ENCODE measurements at places on chromosomes 12 and 14.

- H3K36me3 ChIP-seq: no peaks in the 10 kb centered on the region
- no peak for DNase-seq
- H3K27me3 ChIP-seq: no peaks in the 10 kb centered on the region
- H3K4me1 ChIP-seq: peaks cover 5% of the 10 kb centered on the region
These were observed 11.3 kb downstream of the CMKLR1 start for GRCh38 chr12:108327621-108328344.

GRCh38 chr12:122413516-122414404 is 8.7 kb downstream of the CLIP1 start:
- H3K36me3 ChIP-seq: peaks cover 15% of the 10 kb centered on the region
- H3K27me3 ChIP-seq: no peaks in the 10 kb centered on the region
- no peak overlapping the region for H3K27ac ChIP-seq
- DNase-seq: no peak

GRCh38 chr14:22314183-22314820 is 274.7 kb downstream of the DAD1 start:
- peak; percentile 81 for DNase-seq
- H3K27ac ChIP-seq: no peak overlapping the region
- H3K4me1 ChIP-seq: no peaks in the 10 kb centered on the region
- H3K4me3 ChIP-seq: no peak overlapping the region
- H3K36me3 ChIP-seq: no peaks in the 10 kb centered on the region
- H3K27me3 ChIP-seq: no peaks in the 10 kb centered on the region

GRCh38 chr14:61462566-61463193 is 141.3 kb downstream of the PRKCH start:
- peaks cover 25% of the 10 kb centered on the region for H3K36me3 ChIP-seq
- peaks cover 19% of the 10 kb centered on the region for H3K4me1 ChIP-seq
- DNase-seq: no peak
- H3K4me3 ChIP-seq: no peak overlapping the region

- peak; percentile 57 for DNase-seq
- H3K36me3 ChIP-seq: no peaks in the 10 kb centered on the region
- no peaks in the 10 kb centered on the region for H3K4me1 ChIP-seq
These were observed 527.3 kb upstream of the CCDC196 start for GRCh38 chr14:65958664-65959562.

GRCh38 chr12:63220921-63221320 is 69.9 kb upstream of the AVPR1A start:
- H3K36me3 ChIP-seq: no peaks in the 10 kb centered on the region
- no peak overlapping the region for H3K4me3 ChIP-seq
- DNase-seq: no peak
- no peaks in the 10 kb centered on the region for H3K4me1 ChIP-seq

DNA sequence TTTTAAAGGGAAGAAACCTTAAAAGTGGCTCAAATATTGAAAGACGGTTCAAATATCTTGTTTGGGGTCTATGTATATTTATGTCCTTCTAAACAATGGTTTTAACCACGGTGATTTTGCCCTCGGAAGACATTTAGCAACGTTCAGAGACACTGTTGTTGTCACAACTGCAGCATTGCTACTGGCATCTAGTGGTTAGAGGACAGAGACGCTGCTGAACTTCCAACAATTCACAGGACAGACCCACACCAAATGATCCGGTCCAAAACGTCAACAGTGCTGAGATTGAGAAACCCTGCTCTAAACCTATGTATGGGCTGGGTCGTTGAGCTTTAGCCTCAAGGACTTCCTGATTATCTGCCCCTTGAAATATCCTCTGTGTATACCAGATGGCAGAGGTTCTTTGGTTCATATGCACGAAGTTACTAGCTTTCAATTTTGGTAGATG is 1.7 kb downstream of the ANGEL1 start:
- H3K4me3 ChIP-seq: no peak overlapping the region

- DNase-seq: no peak
- no peaks in the 10 kb centered on the region for H3K36me3 ChIP-seq
- no peak overlapping the region for H3K27ac ChIP-seq
- no peaks in the 10 kb centered on the region for H3K27me3 ChIP-seq
- no peaks in the 10 kb centered on the region for H3K4me1 ChIP-seq
These were observed 47.5 kb downstream of the PRMT8 start for GRCh38 chr12:3538466-3539030.

DNA sequence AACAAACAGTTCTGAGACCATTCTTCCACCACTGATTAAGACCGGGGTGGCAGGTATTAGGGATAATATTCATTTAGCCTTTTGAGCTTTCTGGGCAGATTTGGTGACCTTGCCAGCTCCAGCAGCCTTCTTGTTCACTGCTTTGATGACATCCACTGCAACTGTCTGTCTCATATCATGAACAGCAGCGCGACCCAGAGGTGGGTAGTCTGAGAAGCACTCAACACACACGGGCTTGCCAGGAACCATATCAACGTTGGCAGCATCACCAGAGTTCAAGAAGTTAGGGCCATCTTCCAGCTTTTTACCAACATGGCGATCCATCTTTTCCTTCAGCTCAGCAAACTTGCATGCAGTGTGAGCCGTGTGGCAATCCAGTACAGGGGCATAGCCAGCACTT is 16.9 kb downstream of the AEBP2 start:
- no peak for DNase-seq
- H3K4me3 ChIP-seq: no peak overlapping the region
- no peak overlapping the region for H3K27ac ChIP-seq
- peaks cover 4% of the 10 kb centered on the region for H3K36me3 ChIP-seq
- H3K4me1 ChIP-seq: no peaks in the 10 kb centered on the region
- H3K27me3 ChIP-seq: no peaks in the 10 kb centered on the region

- H3K36me3 ChIP-seq: peaks cover 27% of the 10 kb centered on the region
- no peaks in the 10 kb centered on the region for H3K27me3 ChIP-seq
- H3K27ac ChIP-seq: no peak overlapping the region
- no peaks in the 10 kb centered on the region for H3K4me1 ChIP-seq
- no peak overlapping the region for H3K4me3 ChIP-seq
- no peak for DNase-seq
These were observed 69.0 kb upstream of the GPHB5 start for GRCh38 chr14:63387711-63388110.

DNA sequence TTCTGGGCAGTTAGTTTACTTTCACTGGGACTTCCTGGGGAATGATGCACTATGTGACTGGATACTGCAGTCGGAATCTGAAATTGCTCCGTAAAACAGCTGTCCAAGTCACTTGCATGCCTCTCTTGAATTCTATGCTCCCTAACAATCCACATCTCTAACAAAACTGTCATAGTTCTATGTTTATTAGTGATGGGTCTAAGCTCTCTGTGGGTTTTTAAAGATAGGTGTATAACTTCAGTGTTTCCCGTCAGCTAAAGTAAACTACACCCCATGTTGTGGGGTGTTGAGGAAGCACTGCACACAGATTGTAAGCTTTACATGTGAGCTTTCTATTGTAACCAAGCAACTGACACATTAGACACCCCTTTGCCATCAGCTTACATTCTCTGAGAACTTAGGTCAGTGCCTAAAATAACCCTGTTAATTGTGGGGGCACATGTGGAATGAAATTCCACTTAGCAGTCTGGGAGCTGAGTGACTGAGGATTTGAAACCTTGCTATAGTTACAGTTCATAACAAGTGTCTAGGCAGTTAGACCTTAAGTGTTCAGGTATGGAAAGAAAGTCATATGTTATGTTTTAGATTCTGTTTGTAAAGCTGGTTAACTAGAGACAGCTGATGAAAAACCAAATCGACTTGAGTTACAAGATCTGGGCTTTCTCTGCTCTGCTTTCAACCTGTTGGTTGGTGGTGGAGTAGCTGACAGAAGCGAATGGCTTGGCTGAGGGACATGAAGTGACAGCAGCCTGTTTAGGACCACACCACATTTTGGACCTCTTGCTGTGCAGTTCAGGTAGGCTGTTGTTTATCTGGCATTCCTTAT is 165.7 kb downstream of the AKAP6 start:
- no peaks in the 10 kb centered on the region for H3K4me1 ChIP-seq
- DNase-seq: no peak
- no peaks in the 10 kb centered on the region for H3K36me3 ChIP-seq
- no peaks in the 10 kb centered on the region for H3K27me3 ChIP-seq
- no peak overlapping the region for H3K27ac ChIP-seq

GRCh38 chr12:105960319-105961083 is 178.3 kb downstream of the NUAK1 start:
- H3K27me3 ChIP-seq: no peaks in the 10 kb centered on the region
- no peak overlapping the region for H3K4me3 ChIP-seq
- H3K27ac ChIP-seq: no peak overlapping the region

- H3K27me3 ChIP-seq: no peaks in the 10 kb centered on the region
- no peak for DNase-seq
These were observed 258.6 kb downstream of the KTN1 start for GRCh38 chr14:55838529-55839052.

- no peak for DNase-seq
- no peaks in the 10 kb centered on the region for H3K27me3 ChIP-seq
- no peak overlapping the region for H3K4me3 ChIP-seq
- H3K27ac ChIP-seq: no peak overlapping the region
- no peaks in the 10 kb centered on the region for H3K36me3 ChIP-seq
These were observed 39.5 kb downstream of the SYNE2 start for GRCh38 chr14:63892265-63892664.

DNA sequence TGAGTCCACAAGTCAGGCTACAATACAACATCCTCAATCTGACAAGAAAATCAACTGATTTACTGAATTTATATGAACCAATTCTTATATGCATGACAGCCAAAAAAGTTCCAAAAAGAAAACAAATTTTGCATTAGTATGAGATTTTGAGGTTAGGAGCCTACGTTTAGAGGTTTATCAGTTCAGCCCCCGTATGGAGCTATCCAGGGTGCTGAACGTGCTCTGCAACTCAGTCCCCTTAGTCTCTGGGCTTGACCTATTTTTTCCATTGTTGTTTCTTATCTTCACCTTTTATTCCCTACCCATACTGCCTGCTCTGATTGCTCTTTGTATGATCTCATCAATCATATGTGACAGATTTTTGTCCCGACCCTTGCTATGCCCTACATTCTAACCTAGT is 693.0 kb downstream of the NRXN3 start:
- H3K4me1 ChIP-seq: no peaks in the 10 kb centered on the region
- H3K27me3 ChIP-seq: no peaks in the 10 kb centered on the region
- no peaks in the 10 kb centered on the region for H3K36me3 ChIP-seq

- no peak overlapping the region for H3K4me3 ChIP-seq
- no peaks in the 10 kb centered on the region for H3K27me3 ChIP-seq
- no peaks in the 10 kb centered on the region for H3K36me3 ChIP-seq
- H3K4me1 ChIP-seq: no peaks in the 10 kb centered on the region
- DNase-seq: no peak
These were observed 53.8 kb downstream of the HRK start for GRCh38 chr12:116827432-116827831.

GRCh38 chr12:125372085-125372484 is 306.9 kb downstream of the AACS start:
- H3K4me3 ChIP-seq: no peak overlapping the region
- H3K36me3 ChIP-seq: no peaks in the 10 kb centered on the region
- H3K27me3 ChIP-seq: no peaks in the 10 kb centered on the region
- H3K4me1 ChIP-seq: no peaks in the 10 kb centered on the region
- H3K27ac ChIP-seq: no peak overlapping the region
- DNase-seq: no peak

DNA sequence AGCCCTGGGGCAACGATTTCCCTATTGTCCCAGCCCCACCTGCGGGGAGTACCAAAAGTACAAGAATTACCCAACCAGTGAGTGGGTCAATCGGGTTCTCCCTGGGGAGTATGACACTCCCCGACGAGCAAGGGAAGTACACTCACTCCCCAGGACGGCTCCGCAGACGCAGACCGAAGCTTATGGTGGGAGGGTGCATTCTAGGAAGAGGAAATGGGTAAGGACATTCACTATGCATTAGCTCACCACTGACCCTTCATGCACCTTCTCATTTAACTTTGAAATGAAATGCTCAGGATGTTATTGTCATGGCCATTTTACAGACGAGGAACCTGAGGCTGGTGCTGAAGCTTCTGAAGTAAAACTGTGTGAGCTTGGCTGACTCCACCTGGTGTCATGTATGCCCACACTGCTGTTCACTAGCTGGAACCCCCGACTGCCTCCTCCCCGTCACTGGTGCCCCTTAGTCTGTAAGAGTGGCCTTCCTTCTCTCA is 45.8 kb upstream of the TMED10 start:
- peaks cover 11% of the 10 kb centered on the region for H3K4me1 ChIP-seq
- no peaks in the 10 kb centered on the region for H3K27me3 ChIP-seq
- H3K36me3 ChIP-seq: no peaks in the 10 kb centered on the region
- H3K27ac ChIP-seq: no peak overlapping the region
- peak; percentile 65 for DNase-seq

DNA sequence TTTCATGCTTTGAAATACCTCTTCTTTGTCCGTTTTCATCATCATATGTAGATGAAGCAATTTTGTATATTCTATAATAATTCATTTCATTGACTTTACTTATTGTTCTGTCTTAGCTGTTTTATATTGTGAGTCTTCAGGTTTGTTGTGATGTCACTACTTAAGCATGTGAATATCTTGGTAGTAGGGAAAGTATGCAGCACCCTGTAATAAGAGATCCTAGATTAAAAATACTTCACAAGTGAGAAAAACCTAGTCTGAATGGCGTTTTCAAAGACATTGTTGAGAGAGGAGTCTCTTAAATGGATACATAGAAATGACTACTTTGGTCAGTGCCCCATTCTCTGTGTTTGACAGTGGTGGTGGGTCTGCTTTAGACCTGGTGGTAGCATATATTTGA is 61.4 kb downstream of the SLC16A7 start:
- no peaks in the 10 kb centered on the region for H3K27me3 ChIP-seq
- peak; percentile 47 for DNase-seq
- H3K27ac ChIP-seq: no peak overlapping the region
- H3K4me1 ChIP-seq: no peaks in the 10 kb centered on the region

DNA sequence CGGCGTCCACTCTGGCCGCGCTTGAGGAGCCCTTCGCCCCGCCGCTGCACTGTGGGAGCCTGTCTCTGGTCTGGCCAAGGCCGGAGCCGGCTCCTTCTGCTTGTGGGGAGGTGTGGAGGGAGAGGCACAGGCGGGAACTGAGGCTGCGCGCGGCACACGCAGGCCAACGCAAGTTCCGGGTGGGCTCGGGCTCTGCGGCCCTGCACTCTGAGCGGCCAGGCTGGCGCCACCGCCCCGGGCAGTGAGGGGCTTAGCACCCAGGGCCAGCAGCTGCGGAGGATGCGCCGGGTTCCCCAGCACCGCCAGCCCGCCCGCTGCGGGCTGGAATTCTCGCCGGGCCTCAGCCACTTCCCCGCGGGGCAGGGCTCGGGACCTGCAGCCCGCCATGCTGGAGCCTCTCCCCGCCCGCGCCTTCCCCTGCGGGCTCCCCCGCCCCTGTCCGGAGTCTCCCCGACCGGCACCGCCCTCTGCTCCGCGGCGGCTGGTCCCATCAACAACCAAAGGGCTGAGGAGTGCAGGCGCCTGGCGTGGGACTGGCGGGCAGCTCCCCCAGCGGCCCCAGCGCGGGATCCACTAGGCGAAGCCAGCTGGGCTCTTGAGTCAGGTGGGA is 921.2 kb upstream of the FOXG1 start:
- H3K4me1 ChIP-seq: peaks cover 4% of the 10 kb centered on the region
- no peaks in the 10 kb centered on the region for H3K36me3 ChIP-seq
- no peak overlapping the region for H3K27ac ChIP-seq
